ENCODE measurements at places on chromosomes 1 and 21.

DNA sequence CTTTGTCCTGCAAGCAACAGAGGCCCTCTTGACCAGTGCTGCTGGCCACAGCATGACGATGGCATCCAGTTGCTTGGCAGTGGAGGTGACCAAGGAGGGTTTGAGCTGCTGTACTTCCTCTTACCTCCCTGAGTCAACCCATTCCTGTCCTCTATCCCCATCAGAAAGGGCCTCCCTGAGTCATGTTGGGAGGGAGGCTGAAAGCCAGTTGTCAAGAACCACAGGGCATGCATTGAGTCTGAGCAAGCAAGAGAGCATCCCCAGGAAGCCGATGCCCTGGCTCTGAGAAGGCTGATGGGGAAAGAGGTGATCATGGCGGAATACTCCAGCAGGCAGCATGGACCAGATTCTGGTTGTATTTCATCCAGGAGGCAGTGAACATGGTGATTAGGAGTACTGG, 69.6 kb downstream of the LACTBL1 start:
- DNase-seq = no peak

DNA sequence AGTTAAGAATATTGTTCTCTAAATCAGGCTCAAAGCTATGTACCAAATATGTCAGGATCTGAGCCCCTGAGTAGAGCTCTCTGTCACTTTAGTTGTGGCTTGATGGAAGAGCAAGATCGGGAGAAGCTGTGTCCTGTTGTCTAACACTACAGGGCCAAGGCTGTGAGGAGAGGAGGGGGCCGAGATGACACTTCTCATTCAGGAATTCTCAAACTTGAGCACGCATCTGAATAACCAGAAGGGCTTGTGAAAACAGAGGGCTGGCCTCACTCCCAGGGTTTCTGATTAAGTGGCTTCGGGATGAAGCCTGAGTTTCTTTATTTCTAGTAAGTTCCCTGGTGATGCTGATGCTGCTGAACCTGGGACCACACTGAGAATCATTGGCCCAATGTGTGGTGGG, 209.2 kb upstream of the DAB1 start:
- no peak for DNase-seq

DNA sequence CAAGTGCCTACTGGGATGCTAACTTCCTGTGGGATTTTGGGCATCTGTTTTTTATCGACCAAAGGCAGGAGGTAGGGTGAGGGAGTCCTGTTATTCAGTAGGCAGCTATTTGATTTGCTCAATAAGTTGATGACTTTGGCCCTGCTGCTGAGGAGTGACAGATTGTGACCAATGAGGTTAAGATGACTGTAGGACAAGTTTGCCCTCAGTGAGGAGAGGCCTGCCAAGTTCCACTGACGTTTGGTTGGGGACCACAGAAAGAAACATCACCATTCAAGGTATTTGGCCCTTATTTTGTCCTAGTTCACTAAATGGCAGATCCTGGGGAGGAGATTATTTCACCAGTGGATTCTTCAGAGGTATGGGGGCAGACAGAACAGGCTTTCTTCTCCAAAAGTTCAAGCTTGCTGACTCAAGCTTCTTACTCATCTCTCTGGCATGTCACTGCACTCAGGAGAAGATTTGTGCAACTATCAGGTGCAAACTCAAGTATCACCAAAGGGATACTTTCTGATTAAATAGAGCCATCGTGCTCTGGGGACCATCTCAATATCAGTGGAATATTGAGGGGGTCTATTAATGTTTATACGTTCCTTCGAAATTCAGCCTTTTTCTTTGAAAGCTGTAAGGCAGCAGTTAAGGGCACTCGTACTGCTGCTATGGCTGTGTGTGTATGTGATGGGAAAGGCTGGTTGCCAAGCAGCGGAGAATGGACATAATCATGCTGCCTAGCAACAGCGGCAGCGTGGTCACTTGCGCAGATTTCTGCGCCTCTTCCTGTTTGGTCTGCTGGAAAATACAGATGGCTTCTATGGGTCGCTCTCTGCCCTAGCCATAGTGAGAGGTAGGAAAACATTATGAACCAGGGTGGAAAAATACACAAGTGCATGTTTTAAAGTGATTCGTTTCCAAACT, 78.7 kb downstream of the PBX1 start:
- no peak for DNase-seq

DNA sequence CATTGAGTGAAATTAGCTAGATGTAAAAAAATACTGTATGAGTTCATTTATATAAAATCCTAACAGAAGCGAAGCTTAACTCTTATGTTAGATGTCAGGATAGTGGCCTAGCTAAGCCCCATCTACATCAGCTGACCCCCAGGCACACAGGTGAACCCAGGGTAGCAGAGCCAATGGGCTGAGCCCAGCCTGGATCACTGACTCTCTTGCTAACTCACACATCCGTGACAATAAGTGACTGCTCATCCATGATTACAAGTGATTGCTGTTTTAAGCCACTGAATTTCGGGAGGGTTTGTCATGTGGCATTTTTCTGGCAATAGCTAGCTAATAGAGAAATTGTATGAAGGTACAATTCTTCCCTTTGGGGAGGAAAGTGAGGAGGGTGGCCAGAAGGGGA, 55.2 kb upstream of the COG2 start:
- no peak for DNase-seq

GRCh38 chr1:92834617-92835016, 2.8 kb downstream of the RPL5 start:
- DNase-seq = no peak
